Stimulated activated CD4-positive, alpha-beta T cell treated with anti-CD3 and anti-CD28 coated beads, Interleukin-15, amount 100 ng/mL, for 1 hour (primary cell): ENCODE measurements at places on chromosomes 7 and 10.

- no peak for DNase-seq
Observed at GRCh38 chr7:17159500-17160037, 138.9 kb upstream of the AHR start.

- DNase-seq, result no peak
Observed at GRCh38 chr7:142104550-142105527, 6.7 kb upstream of the MGAM2 start.

DNA sequence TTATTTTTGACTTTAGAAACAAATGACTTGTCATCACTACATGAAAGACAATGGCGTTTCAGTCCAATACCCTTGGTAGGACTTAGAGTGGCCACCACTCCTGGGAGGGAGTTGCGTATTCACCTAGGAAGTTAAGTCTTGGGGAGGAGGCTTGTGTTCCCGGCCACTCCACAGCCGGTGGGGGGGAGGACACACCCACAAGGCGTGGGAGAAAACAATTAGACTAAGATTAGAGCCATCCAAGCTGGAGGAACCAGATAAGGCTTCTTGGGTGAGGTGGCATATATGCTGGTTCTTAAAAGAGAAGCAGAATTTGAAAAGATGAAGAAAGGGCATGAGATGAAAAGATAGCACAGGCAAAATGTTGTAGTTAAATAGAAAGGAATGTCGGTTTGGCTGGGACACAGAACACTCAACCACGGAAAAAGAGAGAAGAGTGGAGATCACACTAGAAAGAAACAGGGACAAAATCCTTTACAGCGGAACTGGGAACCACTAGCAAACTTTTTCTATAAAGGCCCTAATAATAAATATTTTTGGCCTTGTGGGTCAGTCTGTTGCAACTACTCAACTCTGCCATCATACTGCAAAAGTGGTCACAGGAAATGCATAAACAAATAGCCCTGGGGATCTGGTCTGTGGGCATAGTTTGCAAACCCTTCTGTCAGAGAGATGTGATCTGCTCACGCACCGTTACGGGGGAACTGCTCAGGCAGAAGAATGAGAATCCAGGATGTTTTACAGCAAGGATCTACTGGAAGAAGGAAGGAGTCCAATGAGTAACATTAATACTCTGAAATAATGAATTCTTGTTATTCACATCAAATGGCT is 651.8 kb downstream of the PARD3 start:
- no peak for DNase-seq

DNA sequence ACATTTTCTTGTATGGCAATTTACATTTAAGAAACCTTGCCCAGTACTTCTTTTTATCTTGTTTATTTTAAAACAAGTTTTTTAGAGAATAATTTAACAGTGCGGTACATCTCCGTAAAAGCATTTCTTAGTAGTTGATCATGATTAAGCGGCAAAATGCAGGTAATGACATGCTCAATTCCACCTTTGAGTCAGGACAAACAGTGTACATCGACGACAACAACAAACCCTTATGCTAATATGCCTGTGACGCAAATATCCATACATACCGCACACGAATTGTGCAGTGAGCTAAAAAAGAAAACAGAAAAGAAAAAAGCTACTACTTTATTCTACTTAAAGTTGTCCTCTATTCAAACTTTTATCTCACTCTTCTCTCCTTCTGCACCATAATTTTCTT is 1.9 kb downstream of the MAGI2 start:
- DNase-seq, result no peak

DNA sequence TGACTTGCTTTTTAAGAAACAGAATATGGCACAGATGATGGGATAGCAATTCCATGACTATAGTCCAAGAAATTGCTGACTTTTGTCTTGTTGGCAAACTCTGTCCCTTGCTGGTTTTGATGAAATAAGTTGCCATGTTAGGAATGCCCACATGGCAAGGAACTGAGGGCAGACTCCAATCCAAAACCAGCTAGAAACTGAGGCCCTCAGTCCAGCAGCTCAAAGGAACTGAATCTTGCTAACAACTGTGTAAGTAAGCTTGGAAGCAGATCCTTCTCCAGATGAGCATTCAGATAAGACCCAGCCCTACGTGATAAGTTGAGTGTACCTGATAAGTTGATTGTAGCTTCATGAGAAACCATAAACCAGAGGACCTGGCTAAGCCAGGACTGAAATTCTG is 64.3 kb upstream of the BMPER start:
- DNase-seq, result no peak

DNA sequence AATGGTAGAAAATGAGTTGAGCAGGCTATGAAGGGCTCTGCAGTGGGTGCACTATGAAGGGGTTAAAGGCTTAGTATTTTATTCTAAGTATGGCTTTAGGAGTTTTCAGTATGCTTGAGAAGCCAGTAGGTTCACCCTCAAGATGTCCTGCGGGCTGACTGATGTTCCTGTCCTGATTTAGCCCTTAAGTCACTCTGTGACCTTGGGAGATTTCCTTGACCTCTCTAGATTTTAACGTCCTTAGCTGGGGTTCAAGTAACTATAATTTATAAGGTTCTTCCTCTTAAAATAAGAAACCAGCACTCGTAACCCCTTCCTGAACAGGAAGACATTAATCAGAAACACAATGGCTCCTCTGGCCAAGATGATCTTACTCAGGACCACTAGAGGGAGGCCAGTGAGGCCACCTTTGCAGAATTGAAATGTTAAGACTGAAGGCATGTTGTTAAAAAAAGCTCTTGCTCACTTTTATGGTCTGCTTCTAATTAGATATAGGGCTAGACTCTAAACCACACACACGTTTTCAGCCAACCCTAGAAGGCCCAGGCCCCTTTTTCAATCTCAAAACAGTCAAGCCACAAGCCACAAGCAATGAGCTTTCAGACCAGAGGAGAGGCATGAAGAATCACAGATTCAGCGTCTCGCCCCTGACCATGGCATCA is 41.9 kb downstream of the CDK1 start:
- DNase-seq, result no peak

DNA sequence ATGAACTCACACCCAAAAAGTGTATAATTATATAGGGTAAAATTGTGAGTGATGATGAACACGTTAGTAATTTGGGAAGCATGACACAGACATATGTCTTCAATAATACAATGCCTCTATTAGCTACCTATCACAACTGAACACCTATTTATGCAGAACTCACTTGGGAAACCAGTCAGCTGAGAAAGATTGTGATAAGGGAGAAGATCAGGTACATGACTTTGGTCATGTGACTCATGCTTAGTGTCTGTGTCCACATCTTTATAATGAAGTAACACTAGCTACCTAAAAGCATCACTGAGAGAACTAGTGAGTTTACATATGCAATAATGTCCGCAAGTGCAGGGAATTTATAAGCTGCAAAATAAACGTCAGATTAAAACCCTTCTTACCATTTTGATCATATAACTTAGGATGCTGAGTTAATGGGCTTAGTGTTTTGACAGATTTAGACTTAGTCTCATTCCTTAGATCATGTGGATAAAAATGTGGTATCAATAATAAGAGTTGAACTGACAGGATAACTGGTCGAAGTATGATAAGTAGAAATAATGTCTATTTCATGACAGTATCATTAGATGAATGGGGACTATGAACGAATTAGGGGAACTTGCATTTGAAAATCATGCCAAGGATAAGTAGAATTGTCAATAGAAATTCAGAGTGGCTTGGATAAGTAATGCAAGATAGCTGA is 11.6 kb downstream of the VWDE start:
- no peak for DNase-seq

DNA sequence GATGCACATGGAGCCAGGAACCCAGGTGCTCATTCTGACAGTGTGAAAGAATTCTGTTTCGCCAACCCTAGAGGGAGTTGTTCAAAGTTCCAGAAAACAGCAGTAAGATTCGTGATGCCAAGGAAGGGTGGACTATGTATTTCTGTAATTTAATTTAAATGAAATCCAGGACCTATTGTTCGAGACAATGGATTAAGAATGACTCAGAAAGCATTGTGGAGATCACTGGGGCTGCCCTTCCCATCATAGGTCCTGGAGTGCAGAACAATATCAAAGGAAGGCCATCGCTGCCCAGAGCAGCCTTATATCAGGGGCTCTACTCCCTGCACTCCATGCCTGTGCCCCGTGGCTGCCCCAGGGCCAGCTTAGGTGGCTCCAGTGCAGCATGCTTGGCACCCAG is 32.1 kb upstream of the CALD1 start:
- no peak for DNase-seq

DNA sequence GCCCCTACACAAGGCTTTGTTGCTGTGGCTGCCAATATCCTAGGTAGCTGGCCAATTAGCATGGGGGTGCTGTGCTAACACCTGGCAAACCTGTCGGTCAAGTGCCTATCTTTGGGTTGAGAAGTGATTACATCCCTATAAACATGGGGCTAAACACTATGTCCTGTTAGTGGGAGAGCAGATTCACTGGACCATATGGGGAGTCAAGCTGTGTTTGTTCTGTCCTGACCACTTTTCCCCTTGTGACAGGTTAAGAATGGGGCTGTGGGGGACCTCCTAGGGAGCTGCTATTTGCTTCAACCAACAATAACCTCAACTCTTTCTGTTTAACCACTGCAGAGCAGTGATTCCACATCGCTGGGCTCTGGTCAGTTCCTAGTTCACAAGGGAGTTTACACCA is 151.5 kb upstream of the AOAH start:
- DNase-seq, result no peak

DNA sequence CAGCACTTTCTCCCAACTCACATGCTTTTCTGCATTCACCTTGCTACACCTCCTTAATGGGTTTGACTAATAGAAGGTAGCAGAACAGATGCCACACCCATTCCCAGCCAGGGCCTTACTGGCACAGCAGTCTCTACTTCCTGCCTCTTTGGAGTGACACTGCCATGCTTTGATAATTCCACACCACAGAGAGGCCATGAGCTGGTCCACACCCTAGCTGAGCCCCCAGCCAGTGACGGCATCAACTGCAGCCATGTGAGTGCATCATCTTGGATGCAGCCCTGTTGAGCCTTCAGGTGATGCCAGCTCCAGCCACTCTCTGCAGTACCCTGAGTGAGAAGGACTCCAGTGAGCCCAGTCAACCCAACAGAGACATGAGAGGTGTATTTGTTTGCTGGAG is 27.5 kb upstream of the EZH2 start:
- no peak for DNase-seq
